NCI-H446 treated with DMSO at 0.1 percent for 48 hours (cell line): ENCODE measurements at places on chromosomes 12 and 14.

- DNase-seq, result no peak
Measured at GRCh38 chr12:105352940-105353635, 22.6 kb downstream of the C12orf75 start.

GRCh38 chr14:58730792-58731464 lies 93.2 kb downstream of the DACT1 start:
- DNase-seq, result no peak

GRCh38 chr12:8899830-8900229 lies 14.5 kb upstream of the PHC1 start:
- DNase-seq, result no peak

- no peak for DNase-seq
Measured at GRCh38 chr14:106080922-106081321, 554.5 kb downstream of the TMEM121 start.

GRCh38 chr12:89765959-89766824 lies 57.6 kb upstream of the ATP2B1 start:
- no peak for DNase-seq

GRCh38 chr12:34297790-34298164 lies 275.5 kb downstream of the ALG10 start:
- DNase-seq, result no peak

GRCh38 chr14:20603813-20604690 lies 12.9 kb upstream of the RNASE12 start:
- peak; percentile 69 for DNase-seq

- no peak for DNase-seq
Measured at GRCh38 chr12:28227251-28227650, 37.0 kb downstream of the CCDC91 start.

DNA sequence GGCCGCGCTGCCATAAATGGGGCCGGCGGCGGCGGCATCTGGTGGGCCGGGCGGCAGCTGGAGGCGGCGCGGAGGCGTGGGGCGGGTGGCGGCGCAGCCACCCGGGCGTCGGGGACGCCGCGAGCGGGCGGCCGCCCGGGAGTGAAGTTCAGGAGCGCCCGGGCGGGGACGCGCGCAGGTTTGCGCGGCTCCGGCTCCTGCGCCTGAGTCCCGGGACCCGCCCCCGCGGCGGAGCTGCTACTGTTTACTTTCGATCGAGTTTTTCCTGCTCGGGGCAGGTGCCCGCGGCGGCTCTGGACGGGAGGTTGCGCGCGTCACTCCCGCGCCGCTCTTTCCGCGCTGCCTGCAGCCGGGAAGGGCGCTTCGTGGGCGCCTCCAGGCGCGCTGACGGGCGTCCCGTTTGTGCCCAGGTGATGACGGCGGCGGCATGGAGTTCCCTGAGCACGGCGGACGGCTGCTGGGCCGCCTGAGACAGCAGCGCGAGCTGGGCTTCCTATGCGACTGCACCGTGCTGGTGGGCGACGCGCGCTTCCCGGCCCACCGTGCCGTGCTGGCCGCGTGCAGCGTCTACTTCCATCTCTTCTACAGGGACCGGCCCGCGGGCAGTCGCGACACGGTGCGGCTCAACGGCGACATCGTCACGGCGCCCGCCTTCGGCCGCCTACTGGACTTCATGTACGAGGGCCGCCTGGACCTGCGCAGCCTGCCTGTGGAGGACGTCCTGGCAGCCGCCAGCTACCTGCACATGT lies at the start of gene ZBTB42:
TSS of gene ZBTB42 (plus strand) at position 331 of the 749 bp plus-strand sequence. CDS start at position 428, 97 bp downstream.
- DNase-seq, result no peak

GRCh38 chr14:60656686-60657455 lies 7.6 kb upstream of the SIX1 start:
- DNase-seq, result no peak

GRCh38 chr12:78799649-78800048 lies 64.9 kb upstream of the SYT1 start:
- no peak for DNase-seq

DNA sequence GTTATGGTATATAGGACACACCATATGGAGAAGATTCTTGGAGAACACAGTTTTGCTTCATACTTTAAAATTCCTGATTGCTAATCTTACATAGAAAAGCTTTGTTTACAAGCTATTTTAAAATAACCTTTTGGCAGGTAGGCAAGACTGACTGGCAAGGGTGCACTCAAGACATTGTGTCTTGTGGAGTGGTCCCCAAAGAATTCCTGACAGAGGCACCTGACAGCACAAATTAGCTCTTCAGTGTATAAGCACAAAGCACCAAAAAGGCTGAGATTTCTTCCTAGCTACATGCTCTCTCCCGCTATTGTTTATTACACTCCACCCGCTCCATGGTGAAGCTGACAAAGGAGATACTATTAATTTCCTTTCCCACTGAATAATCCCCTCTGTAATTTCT lies 139.4 kb downstream of the MON2 start:
- no peak for DNase-seq

GRCh38 chr12:118900993-118901392 lies 80.3 kb upstream of the SRRM4 start:
- DNase-seq, result peak; percentile 34

DNA sequence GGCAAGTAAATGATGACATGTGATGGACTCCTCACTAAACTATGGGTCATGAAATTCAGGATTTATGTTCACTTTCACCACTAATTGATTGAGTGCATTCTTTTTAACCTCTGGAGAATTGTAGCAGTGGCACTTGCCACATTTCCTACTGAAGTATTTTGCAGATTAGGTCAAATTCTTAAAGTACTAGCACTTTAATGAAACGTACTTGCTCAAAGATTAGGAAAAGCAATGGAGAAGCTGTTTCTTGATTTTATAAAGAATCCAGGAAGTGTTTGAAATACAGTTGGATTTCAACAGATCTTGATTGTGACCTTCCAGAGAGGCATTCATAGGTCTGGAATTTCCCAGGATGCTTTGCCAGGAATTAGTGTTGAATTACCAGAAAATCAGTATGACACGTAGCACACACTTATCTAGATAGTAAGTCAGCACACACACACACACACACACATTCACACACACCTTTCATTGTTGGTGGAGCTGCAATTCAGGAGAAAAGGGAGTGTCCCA lies 162.6 kb downstream of the MYRFL start:
- no peak for DNase-seq

- DNase-seq, result no peak
Measured at GRCh38 chr12:94618995-94619695, 31.2 kb downstream of the TMCC3 start.

DNA sequence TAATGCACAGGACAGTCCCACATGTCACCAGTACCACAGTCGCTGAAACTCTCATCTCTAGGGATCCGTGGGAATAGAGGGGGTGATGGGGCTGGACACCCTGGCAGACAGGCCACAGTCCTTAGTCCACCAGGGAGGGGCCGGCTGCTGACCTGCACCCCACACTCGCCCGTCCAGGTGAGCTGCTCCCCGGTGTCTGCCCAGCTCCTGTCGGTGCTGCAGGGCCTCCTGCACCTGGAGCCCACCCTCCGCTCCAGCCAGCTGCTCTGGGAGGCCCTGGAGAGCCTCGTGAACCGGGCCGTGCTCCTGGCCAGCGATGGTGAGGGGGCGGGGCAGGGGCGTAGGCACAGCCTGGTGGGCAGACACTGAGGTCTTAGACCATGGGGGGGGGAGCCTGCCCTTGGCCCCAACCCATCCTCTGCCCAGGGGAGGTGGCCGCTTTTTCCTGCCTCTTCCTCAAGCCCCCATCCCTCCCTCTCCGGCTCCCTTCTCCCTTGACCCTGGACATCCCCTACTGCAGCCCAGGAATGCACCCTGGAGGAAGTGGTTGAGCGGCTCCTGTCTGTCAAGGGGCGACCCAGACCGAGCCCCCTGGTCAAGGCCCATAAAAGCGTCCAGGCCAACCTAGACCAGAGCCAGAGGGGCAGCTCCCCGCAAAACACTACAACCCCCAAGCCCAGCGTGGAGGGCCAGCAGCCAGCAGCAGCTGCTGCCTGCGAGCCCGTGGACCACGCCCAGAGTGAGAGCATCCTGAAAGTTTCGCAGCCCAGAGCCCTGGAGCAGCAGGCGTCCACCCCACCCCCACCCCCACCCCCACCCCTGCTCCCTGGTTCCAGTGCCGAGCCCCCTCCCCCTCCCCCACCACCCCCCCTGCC lies 17.1 kb upstream of the ADSS1 start:
- no peak for DNase-seq

DNA sequence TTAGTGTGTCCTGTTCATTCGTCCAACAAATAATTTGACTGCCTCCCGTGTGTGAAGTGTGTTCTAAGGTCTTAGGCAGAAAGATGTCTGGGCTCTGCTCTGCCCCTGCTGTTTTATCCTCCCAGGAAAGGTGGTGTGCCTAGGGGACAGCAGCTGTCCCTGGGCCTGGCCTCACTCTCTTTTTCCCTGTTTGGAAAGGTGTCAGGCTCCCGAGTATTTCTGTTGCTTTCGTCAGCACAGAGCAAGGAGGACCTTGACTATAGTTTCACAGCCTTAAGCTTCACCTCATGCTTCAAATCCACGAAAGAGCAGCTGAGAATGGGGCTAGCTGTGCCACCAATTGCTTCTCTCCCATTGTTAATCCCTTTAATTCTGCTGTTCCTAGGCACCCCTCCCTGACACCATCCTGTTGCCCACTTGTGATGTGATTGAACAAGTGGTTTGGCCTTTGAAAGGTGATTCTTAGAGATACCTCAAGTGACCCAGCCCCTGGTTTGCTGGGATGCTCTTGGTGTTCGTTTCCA lies 54.2 kb downstream of the TGFB3 start:
- no peak for DNase-seq

- no peak for DNase-seq
Measured at GRCh38 chr12:12817616-12818015, 4.5 kb downstream of the DDX47 start.

- DNase-seq, result no peak
Measured at GRCh38 chr12:6407236-6407954, 23.4 kb downstream of the LTBR start.

DNA sequence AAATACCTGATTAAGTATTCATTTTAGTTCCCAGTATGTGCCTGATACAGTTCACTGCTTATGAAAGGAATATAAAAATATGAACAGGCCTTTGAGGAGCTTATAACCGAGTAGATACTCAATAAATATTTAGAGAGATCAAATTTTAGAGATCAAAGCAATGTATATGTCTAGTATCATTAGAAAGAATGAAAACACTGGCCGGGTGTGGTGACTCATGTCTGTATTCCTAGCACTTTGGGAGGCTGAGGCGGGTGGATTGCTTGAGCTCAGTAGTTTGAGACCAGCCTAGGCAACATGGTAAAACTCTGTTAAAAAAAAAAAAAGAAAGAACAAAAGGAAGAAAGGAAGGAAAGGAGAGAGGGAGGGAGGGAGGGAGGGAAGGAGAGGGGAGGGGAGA lies 113.2 kb upstream of the EEA1 start:
- no peak for DNase-seq

DNA sequence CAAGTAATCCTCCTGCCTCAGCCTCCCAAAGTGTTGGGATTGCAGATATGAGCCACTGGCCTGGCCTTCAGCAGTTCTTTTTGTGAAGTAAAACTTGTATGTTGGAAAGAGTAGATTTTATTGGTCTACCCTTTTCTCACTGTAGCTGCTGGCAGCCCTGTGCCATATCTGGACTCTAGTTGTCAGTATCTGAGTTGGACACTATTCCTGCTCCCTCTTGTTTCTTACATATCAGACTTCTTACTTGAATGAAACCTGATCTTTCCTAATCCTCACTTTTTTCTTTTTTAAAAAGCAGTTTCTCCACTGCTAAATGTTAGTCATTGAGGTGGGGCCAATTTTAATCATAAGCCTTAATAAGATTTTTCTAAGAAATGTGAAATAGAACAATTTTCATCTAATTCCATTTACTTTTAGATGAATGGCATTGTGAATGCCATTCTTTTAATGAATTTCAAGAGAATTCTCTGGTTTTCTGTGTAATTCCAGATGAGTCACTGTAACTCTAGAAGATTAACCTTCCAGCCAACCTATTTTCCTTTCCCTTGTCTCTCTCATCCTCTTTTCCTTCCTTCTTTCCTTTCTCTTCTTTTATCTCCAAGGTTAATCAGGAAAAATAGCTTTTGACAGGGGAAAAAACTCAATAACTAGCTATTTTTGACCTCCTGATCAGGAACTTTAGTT lies 88.7 kb downstream of the APAF1 start:
- DNase-seq, result no peak

GRCh38 chr12:49296034-49296835 lies 1.3 kb downstream of the PRPH start:
- DNase-seq, result no peak

DNA sequence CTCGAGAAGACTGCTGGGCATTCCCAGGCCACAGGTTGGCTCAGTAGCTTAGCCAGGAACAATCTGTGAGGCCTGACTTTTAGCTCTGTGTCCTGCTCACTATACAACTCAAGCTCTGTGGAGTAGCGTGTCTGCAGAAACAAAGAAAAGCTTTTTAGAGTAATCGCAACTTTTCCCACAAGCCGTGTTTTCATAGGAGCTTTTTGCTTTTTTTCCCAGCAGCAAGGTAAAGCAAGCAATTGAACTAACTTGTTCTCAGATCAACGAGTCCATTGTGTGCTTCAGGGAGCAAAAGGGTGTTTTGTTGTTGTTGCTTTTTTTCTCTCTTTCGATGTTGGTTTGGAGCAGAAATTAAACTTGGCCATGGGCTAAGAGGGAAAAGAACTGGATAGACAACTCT lies 97.3 kb upstream of the BCL2L14 start:
- DNase-seq, result no peak

- no peak for DNase-seq
Measured at GRCh38 chr14:100285021-100285912, 21.0 kb downstream of the SLC25A29 start.

DNA sequence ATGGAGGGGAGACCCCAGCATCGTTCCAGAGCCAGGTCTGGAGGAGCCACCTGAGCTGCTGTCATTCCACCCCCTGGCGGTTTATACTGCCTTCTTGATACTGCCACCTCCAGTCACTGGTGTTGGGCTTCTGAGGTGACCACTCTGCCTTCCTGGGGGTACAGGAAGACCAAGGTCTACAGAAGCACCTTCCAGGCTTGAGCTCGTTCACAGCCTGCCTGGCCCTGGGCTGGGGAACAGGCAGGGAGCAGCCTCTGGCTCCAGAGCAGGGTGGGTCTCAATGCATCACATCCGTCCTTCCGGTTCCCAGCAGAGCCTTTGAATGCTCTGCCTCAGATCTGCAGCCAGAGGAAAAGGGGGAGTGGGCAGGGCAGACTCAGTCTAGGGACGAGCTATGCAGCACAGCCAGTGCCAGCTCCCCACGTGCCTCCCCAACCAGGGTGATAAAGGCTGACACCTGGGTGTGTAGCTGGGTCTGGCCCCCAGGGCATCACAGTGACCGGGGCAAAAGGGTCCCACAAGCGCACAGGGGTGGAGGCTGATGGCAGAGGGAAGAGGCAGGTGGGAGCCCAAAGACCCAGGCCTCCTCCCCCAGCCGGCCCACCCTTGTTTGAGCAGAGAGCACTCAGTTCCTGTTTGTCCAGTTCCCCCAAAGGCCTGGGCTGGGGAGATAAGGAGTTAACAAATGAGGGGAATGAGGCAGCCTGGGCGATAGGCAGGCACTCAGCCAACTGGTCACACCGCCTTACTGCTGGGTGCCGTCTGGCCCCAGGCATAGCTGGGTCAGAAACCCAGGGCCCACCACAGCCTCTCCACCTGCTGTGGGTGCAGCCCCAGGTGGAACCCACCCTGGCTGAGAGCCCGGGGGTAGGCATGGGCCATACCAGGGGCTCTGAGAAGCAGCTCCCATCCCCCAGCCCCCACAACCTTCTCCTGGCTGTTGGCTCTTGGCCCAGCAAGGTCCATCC lies 17.1 kb downstream of the DEGS2 start:
- DNase-seq, result no peak

GRCh38 chr14:24263848-24264247 lies 871 bp upstream of the TGM1 start:
- DNase-seq, result no peak

- no peak for DNase-seq
Measured at GRCh38 chr12:44078273-44078672, 242.4 kb downstream of the TMEM117 start.
